ENCODE measurements at places on chromosomes 7 and 10.

- DNase-seq, result no peak
Observed at GRCh38 chr7:2810682-2811415, 33.3 kb downstream of the GNA12 start.

DNA sequence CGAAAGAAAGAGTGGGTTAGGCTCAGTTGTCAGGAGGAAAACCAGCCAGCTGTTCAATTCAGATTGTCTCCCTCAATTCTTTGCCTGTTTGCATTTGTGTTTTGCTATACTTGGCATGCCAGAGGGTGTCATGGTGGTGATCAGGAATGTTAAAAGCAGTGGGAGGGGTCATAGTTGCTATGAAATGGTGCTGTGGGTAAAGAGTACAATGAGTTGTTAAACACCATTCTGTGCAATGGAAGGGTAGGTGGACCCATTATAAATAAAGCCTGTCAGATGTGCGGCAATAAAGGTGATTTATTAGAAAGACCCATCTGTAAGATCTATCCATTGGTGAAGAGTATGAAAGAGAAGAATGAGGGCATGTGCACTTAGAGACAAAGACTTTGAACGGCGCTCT is 82.2 kb downstream of the MRPL32 start:
- DNase-seq, result no peak

- DNase-seq, result no peak
Observed at GRCh38 chr10:69570050-69570816, 3.0 kb downstream of the NEUROG3 start.

- no peak for DNase-seq
Observed at GRCh38 chr7:4461531-4461930, 220.6 kb upstream of the FOXK1 start.

DNA sequence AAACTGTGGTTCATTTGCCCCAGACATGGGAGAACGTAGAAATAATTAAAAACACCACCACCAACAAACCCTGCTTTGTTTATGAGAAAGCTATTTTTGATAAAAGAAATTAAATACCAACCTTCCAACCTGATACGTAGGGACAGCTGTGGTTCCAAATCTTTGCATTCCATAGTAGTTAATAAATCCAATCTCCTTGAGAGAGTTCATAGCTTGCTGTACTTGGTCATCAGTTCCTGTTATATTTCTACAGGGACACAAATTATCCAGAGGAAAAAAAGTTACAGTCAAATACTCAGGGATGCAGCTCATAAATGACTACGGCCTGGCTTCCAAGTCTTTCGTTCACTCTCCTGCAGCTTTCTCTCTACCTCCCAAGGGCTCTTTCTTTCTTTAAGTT is 41.1 kb downstream of the PUS7 start:
- no peak for DNase-seq
